ENCODE measurements at places on chromosomes 5 and 9.
A peak's percentile ranks its signal among the peaks of the same experiment; 100 is the strongest.

GRCh38 chr9:87648606-87649005, 77.3 kb upstream of the CTSL start:
- DNase-seq = no peak

DNA sequence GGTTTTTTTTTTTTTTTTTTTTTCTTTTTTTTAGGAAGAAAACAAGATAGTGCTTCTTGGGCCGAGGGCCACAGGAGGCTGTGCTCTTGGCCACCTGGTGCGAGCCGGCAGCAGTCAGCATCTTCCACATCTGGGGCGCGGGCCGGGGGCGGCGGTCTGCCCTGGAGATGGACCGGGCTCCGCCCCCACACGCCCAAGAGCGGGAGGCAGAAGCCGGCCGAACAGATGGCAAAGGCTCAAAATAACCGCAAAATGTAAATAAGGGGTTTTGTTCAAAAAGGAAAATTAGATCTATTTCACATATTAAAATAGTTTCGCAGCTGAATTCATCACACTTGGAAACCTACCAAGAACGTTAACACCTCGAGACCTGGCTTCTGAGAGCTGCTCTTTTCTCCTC, 51.5 kb upstream of the UBAC1 start:
- DNase-seq = no peak

GRCh38 chr5:5752844-5753243, 330.4 kb downstream of the ICE1 start:
- DNase-seq = no peak

DNA sequence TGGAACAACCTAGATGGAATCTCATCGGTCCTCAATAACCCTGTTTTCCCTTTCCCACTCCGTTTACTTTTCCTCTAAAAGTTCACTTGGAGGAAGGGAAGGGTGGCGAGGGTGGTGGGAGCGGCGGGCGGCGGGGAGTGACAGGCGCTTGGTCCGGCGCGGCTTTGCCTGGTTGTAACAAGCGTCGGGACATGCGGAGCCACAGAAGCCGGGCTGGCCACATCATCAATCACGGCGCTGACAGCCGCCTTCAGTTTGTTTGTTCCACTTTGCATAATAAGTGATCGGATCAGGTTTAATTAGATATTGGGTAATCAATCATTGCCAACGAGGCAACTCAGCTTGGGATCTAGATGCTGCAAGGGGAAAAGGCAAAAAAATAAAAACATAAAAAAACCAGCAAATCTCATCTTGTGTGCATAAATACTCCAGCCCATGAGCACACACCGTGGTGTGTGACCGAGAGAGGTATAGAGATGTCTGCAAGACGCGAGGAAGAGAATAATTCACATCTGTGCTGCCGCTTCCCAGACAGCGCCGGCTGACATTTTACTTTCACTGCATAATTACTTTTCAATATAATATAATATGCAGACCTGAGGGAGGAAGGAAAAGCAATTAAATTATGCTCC, 396.2 kb upstream of the IRX4 start:
- DNase-seq = no peak

- DNase-seq = peak; percentile 61
Measured at GRCh38 chr5:53478411-53479044, 1.9 kb upstream of the FST start.

- DNase-seq = no peak
Measured at GRCh38 chr9:93567271-93567959, 9.0 kb upstream of the PHF2 start.

GRCh38 chr5:57586649-57587048, 104.0 kb upstream of the ACTBL2 start:
- DNase-seq = no peak

DNA sequence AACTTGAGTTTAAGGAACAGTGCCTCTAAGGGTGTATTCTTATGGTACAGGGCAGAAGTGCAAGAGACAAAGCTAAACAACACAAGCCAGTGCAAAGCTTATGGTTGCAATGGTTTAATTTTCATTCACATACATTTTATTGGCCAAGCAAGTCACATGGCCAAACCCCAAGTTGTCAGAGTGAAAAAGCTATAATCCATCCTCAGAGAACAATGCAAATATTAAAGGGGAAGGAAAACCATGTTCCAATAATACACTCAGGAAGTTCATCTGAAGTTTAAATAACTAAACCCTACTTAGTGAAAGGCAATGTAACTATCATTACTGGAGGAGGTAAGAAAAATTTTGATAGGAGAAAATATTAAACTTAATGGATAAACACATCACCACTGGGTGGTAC, 26.6 kb upstream of the TLR4 start:
- no peak for DNase-seq

GRCh38 chr5:109324931-109325330, 84.8 kb downstream of the PJA2 start:
- DNase-seq = no peak

GRCh38 chr9:123982535-123982934, 29.0 kb upstream of the LHX2 start:
- no peak for DNase-seq

DNA sequence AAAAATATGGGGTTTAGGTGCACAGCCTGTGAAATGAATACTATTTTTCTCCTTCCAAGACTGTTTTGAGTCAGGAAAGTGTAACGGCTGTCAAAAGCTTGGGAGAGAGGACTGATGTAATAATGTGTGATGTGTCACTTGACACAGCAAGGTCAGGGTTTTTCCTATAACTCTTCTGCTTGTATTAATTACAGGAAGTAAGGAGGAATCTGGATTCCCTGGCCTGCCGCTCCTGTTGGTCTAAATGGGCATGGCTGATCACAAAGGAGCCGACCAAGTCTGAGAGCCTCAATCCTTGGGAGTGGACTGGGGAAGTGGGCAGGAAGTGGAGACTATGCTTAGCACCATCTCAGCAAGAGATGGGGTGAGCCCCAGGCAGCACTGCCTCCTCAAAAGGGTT, 16.7 kb upstream of the SLC28A3 start:
- DNase-seq = no peak

DNA sequence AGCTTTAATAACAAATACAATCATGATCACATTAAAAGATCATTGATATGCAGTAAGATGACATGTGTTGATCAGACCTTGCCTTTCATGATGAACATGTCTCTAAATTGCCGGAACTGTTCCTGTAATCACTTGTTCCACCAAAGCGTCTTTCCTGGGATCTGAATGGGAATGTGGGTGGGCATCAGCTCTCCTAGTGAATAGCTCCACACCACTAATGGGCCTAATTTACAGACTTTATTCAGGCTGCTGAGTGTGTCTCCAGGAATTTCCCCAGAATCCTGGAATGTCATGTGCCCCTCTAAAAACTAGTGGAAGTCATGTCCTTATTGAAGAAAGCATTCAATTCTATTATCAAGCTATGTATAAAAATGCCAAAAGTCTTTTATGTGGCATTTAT, 765.1 kb upstream of the CTNND2 start:
- DNase-seq = no peak

GRCh38 chr5:128579639-128580038, 41.6 kb upstream of the FBN2 start:
- no peak for DNase-seq

GRCh38 chr5:35120715-35121114, 73.0 kb upstream of the AGXT2 start:
- no peak for DNase-seq

DNA sequence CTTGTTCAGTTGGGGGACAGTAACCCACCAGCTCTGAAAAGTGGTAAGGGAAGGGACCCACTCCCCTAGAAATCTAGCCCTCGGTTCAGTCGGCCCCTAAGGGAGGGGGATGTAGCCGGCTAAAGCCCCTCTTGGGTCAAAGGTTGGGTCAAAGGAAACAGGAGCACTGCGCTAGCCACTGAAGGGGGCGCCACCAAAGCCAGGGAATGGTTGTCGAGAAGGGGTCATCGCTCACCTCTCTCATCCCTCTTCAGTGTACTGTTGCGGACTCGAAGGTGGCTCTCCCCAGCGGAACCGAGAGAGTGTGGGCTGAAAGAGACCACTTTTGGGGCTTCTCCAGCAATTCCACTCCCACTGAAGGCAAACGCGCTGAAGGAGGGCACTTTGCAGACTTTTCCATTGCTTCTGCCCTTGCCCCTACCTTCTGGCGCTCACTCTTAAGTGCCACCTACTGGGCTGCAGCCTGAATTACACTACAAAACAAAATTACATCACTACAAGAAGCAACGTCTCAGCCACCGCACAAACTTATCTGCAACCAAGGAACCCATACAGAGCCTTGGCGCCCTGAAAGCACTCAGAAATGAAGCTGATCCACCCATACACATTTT, 396.9 kb downstream of the PDE4D start:
- DNase-seq = no peak

DNA sequence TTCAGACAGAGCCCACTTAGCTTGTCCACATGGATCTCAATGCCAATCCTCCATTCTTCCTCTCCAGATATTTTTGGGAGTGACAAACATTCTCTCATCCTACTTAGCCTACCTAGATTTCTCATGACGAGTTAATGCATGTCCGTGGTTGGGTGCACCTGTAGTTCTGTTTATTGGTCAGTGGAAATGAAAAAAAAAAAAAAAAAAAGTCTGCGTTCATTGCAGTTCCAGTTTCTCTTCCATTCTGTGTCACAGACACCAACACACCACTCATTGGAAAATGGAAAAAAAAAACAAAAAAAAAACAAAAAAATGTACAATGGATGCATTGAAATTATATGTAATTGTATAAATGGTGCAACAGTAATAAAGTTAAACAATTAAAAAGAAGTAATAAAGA, 59.0 kb downstream of the BASP1 start:
- no peak for DNase-seq

DNA sequence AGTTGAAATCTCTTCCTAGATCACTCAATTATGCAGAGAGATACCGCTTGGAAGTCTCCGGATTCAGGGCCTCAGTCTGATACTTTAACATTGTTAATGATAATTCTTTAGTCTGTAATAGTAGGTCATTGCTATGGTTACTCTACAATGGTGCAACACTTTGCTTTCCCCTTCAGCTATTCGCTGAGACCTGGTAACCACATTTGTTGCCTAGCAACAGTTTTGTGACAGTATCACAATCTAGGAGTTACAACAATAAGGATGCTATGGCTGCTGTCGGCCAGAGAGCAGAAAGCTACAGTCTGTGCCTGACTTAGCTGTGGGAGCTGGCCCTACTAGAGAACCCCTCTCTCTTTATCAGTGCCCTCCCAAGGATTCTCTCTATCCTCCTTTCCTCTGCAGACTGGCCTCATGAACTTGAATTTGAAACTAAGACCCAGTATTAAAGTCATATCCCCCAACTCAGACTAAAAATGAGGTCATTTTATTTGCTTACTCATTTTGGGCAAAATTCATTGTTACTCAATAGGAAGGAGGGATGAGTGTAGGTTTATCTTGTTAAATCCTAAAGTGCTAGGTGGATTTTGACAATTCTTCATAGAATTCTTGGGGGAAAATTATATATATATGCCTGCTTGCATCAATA, 39.3 kb downstream of the NR2F1 start:
- DNase-seq = peak; percentile 49

GRCh38 chr5:118692811-118693342, 295.5 kb downstream of the DTWD2 start:
- no peak for DNase-seq

DNA sequence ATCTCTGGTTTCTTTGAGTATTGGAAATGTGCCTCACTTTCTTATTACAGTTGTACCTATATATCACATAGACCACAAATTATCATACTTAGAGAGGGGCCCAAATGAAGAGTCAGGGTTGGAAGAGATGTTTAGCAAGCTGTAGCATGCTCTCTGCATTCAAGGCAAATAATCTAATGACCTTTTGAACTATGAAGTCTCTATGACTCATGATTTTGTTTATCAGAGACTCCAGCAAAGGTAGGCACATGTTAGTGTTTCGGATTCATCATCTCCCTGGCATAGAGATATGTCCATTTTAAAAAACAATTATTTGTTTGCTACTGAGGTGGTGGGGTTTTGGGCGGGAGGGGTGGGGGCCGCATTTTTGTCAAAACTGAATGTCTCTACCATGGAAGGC, 2000.1 kb downstream of the EFNA5 start:
- DNase-seq = peak; percentile 4

DNA sequence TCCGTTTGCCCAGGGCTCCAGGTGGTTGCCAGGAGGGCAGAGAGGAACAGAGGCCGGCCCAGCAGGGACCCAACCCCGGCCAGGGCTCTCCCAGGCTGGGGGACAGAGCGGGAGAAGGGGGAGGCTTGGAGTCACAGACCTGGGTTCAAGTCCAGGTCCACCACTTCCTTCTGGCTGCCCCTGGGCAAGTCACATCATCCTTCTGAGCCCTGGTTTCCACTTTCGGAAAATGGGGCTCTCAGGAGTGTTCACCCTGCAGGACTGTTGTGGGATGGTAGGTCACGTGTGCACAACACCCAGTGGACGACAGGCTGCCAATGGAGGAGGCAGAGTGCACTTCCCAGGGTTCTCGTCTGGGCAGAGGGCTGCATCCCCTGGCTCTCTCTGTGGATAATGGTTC, 245.4 kb downstream of the PBX3 start:
- DNase-seq = no peak

DNA sequence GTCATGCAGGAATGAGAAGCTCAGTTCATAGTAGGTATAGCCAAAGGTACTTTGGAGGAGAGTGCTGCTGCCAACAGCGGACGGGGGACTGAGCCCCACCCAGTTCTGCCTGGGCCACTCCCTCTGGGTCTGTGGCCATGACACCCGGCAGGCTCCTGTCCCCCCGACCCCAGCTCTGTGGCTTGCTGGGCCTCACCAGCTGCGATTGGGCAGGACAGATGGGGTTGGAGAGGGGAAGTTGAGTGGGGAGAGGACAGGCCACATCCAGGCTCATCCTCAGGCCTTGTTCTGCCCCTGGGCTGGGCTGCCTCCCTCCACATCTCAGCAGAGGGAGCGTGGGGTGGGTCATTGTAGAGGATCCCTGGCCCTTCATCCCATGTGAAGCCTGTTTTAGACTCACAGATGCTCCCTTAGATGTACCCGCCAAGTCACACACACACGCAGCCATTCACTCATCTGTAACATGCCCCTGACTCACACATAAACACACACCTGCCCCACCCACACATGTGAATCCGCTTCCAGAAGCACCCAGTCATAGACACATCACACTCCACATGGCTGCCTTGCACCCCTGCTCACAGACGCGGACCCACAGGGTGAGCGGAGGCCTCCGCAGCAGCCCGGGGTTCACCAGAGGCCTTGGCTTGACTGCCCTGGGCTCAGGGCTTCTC, 48.8 kb downstream of the NTNG2 start:
- peak; percentile 62 for DNase-seq

DNA sequence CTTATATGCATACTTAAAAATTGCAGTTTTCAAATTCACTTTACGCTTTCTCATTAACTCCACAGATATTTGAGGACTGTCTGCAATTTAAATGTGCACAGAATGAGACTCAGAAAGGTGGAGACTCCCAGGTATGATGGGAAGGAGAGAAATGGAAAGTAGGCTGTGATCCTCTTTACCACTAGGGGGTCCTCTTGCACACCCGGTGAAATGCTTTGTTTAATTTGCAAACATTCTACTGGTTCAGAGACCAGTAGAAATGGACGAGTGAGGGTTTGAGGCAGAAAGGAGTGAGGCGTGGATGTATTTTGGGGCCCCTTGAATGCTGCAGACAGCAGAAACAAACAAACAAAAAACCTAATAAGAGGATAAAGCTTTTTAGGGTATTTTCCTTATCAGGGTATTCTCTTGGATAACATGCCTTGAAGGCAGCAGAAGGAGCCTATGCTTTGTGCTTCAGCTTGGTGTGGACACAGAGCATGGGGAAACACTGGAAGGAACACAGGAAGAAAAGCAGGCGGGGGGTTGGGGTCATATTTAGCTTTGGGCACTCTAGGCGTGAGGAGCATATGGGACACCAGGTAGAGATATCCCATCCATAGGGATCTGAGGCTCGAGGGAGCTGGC, 410.1 kb downstream of the DMRT2 start:
- peak; percentile 30 for DNase-seq
